ENCODE measurements at places on chromosomes 7 and 10. TPM values are rescaled to one million over a fixed set of nuclear protein-coding genes. Genes with fewer than 3 reads are reported as not detected.

ZNF655 gene
- 46.9 TPM for total RNA-seq

GFRA1 gene
- not detected for total RNA-seq

TMEM236 gene
- total RNA-seq, result 0.04 TPM

GLI3 gene
- 4.2 TPM for total RNA-seq

HIF1AN gene
- 7.4 TPM for total RNA-seq

COMTD1 gene
- total RNA-seq, result 76.6 TPM

TMEM229A gene
- total RNA-seq, result not detected

ZNF467 gene
- total RNA-seq, result 0.68 TPM

CCDC3 gene
- 0.31 TPM for total RNA-seq

IQUB gene
- not detected for total RNA-seq

GOLGA7B gene
- 0.46 TPM for total RNA-seq

Measured in hair follicular keratinocyte (primary cell).